ENCODE measurements at places on chromosomes 5 and 9.

DNA sequence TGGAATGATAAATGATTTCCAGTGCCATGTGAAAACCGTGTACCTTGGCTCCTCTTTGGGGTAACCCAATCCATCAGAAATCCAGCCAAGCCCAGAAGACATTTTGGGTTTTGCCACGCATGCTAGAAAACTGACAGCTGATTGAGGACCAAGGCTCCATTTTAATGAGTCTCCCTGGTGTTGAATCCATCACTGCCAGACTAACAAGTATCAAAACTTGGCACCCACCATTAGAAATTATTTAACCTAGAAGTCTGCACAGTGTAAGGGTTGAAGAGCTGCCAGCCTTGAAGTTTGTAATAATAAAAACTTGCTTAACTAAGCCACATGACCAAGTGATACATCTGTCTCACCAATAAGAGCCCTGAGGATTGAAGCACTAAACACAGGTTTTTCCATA lies 369.9 kb downstream of the DNAH5 start:
- no peak for DNase-seq

DNA sequence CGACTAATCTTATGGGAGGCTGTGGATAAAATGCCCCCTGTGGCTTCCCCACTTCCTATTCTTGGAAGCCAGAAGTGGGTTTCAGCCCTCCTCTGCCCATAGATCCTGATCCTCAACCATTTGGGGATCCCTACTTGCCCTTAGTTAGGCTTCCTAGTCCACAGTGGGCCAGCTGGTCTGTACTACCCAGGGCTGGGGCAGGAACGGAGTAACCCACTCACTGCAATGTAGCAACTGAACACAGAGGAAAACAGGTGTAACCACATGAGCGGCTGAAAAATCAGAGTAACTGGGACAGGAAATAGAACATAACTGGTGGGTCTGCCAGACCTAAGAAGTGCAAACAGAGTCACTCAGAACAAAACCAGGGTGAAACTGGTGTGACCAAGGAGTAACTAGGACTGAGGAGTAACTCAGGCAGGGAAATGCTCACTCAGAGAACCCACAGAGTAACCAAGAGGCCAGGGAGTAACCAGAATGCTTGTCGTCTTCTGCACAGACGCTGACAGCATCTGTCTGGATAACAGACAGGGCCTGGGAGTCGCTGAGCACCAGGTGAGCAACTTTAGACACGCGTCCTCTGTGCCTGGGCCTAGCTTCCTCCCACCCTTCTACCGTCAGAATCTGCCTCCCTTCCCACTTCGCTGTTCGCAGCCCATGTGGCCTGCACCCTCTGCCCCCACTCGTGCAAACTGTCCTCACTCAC lies 1.0 kb downstream of the AQP3 start:
- DNase-seq: no peak

DNA sequence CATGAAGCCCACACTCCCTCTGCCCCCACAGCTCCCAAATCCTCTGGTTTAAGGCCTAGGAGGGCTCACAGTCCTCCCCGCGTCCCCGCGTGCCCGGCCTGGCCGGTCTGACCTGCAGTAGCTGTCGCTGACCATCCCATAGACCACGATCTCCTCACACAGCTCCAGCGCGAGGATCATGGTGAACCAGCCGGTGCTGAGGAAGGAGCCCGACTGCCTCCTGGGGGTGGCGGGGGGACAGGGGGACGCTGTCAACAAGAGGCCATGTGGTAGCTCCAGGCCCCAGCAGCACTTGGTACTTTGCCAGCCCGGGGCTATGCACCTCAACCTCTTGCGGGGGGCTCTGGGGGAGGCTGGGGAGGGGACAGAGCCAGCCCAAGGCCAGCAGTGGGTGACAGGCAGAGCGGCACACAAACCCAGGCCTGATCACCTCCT lies 7.0 kb downstream of the ST6GALNAC4 start:
- DNase-seq: no peak

- peak; percentile 90 for DNase-seq
Measured at GRCh38 chr9:127943731-127944144, 6.1 kb upstream of the DPM2 start.

GRCh38 chr5:9439531-9440292 lies 106.2 kb downstream of the SEMA5A start:
- no peak for DNase-seq

DNA sequence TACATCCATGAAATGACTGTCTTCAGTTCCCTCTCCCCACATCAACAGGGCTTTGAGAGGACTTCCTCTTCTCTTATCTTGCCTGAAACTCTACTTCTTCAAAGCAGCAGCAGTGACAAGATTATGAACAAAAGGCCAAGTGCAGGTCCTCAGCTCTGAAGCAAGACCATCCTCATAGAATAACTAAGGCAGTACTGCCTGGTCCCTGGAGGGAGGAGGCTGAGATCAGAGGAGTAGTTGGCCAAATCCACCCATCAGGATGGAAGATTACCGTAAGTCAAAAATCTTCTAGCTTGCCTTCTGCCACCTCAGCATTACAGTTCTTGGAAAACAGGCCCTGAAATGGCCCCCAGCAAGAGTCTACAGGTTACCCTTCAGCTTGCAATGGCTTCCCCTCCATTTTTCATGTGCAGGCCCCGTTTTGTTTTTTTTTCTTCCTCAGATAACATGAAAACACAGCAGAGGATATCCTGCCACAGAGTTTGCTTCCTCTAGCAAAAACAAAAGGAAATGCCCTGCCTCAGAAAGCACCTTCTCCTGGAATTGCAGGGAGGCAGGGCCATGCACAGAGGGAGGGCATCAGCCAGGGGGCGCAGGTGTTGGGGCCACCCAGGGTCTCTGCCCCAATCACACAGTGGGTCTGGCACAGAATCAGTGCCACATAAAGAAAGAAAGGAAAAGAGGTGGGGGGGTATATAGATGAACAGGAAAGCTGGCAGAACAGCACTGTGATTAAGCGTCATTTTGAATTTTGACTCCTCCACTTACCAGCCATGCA lies 40.0 kb downstream of the KLHL3 start:
- DNase-seq: no peak

DNA sequence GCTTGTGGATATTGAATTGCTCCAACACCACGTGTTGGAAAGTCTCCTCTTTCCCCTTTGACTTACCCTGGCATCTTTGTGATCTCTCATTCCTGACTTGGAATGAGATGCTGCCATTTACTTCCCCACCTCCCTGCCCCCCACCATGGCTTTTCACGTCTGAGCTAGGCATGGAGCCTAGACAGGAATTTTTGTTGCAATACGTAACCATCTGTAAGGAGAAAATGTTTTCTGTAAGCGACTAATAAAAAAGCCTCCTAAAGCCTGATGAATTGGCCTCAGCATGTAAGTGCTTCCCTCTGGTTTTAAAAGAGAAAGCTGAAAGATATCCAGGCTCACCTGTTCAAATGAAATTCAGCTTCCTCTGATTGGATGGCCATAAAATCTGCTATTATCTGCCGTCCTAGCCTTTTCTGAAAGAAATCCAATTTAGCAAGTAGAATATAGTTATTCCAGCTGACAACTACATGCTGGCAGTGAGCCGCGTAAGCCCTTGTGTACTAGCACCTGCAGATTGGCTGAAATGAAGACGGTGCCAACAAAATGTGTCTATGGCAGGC lies 200.1 kb downstream of the NSG2 start:
- no peak for DNase-seq

DNA sequence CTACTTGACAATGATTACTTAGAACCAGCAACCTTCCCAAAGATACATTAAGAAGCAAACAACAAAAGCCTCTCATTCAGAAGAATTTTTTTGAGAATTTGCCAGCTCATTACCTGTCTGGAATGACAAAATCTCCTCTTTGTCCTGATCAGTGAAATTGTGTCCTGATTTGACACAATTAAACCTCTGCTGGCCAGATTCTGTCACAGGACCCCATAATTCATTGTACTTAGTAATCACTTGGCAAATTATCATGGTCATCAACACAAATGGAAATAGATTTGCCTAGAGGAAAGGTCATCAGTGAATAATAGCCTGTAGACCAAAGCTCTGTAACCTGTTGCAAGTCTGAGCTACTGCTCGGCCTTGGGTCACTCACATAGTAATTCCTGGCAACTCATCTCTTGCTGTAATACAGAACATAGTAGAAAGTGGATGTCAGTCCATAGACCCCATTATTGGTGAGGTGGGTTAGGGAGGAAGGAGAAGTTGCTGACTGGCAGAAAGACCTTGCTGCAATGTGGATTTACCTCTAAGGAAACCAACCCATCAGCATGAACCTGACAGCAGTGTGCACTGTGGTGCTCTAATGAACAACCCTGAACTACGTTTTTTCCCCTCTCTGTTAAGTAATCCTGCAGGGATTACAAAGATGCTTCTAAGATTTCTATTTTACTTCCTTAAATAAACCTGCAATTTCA lies 370.1 kb downstream of the KIAA0825 start:
- no peak for DNase-seq

DNA sequence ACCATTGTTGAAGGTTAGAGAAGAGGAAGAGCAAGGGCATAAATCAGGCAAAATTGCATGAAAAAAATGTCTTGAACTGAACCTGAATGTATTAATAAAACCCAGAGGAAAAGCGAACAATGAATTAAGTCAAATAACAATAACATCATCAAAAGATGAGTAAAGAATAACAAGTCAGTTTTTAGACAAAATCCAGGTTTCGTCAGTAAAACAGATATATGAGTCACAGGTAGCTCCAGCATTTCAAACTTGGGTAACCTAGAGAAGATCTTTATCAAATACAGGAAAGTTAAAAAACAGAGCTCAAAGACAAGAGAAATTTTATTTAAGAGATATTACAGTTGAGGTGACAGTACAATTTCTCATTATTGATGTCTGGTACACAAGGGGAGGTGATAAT lies 332.4 kb downstream of the EFNA5 start:
- DNase-seq: no peak

DNA sequence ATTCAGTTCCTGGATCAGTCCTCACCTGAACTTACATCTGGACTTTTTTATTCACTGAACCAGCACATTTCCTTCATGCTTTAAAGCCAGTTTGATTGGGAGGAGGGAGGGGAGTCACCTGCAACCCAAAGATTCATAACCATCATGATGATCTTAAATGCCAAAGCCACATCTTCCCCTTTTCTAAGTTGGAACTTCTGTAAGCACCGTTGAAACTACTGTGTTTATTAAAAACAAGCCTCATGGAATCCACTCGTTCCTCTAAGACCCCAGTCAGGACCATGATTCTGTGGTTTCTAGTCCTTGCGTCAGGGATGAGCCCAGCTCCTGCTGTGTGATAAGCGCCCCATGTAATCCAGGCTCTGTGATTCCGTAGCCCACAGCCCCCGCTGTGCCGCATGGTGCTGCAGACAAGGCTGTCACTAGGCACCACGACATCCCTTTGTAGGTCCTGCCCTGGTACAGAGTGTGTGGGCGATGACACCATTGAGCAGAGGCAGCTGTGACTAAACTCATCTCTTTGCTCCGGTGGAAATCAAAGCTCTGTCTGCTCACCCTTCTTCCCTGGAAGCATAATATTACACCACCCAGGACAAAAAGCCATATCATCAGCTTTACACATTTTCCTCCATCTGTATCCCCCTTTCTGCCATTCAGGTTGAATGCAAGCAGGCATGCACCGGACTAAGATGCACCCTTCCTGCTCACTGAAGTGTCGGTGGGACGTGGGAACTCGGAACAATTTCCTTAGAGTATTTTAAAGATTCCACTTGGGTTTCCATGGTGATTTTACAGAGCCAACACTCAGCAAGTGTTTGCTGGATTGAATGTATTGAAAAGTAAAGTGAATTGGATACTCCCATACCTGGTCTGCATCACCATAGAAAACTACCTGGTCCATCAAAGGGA lies 132.0 kb upstream of the FSTL4 start:
- DNase-seq: no peak

DNA sequence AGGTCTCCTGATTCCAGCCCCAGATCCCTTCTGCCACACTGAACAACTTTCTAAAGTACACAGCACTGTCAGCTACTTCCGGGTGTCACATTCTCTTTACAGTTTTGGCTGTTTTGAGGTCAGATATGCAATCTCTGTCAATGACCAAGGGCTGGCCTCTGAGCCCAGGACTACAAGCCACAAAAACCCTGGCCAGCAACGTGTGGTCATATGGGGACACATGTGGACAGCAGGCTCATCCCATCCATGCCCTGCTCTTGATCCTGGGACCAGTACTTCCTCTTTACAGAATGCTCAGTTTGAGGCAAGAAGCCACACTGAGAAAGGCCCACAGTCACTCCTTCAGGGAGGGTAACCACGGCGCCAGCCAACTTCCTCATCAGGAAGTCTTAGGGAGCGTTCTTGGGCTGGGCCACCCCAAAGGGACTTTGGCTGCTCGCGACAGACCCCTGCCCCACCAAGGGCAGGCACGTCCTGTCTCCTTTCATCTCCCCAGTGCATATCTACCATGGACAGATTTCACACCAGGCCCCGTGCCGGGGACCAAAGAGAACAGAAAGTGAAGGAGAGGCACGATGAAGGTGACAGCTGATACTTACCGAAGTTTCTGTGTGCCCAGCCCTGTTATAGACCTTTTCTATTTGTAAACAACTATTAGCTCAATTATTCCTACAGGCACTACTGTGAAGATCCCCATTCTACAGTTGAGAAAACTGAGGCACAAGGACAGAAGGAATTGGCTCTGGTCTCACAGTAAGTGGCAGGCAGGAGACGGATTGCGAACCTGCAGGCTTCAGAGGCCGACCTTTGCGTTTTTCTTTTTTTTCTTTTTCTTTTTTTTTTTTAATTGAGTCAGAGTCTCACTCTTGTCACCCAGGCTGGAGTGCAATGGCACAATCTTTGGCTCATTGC lies 37.3 kb downstream of the STK10 start:
- no peak for DNase-seq

DNA sequence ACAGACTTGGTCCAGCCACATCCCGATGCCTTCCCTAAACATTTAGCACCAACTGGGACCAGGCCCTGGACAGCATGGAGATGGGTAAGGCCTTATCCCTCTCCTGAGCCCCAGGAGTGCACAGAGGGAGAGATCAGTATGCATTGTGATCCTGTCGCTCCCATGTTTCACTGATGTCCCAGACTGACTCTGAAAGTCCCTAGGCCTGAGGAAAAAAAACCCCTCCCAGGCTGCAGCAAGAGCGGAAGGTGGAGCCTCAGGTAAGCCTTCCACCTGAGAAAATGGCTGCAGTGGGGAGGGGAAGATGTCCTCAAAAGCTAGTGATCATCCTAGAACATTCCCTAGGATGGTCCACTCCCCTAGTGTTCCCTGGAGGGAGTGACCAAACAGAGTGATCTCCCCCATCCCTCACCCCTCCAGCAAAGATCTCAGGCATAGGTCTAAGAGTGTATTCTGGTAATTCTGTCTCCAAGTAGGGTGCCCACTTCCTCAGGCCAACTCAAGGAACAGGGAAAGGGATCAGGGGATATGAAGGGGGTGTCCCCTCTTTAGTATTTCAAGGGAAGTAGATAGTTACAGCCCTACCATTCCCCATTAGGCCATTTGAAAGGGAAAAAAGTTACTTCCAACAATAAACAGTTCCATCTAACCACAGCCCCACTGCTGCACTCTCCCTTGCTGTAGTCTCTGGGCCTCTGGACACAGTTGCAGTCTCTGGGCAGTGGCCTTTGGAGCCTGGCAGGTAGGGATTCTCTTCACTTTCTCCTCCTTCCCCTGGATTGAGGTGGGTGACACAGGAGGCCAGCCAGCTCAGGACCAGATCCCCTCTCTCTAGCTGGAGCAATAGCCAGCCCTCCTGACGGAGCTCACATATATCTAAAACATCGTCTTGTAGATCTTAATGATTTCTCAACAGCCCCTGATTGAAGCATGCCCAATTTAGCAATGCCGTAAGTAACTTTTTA lies 6.8 kb upstream of the CXXC5 start:
- DNase-seq: no peak

Measured in mesendoderm (in vitro differentiated cells).